ENCODE measurements at places on chromosomes 4 and X. TPM values are rescaled to one million over a fixed set of nuclear protein-coding genes. Genes with fewer than 3 reads are reported as not detected.

The NSD2 gene
- 64.0 TPM for total RNA-seq

The TCEAL3 gene
- 17.7 TPM for total RNA-seq

The TBC1D9 gene
- total RNA-seq = 33.4 TPM

The ADAM29 gene
- not detected for total RNA-seq

The DNAJB14 gene
- total RNA-seq = 26.5 TPM

The RHOXF2B gene
- not detected for total RNA-seq

The SLC6A8 gene
- 8.9 TPM for total RNA-seq

The UCP1 gene
- total RNA-seq = not detected

The ZBED1 gene
- 43.3 TPM for total RNA-seq

The AREG gene
- total RNA-seq = 0.29 TPM

The RHOH gene
- not detected for total RNA-seq

The TMPRSS11D gene
- under 0.01 TPM for total RNA-seq

The RNF128 gene
- 7.4 TPM for total RNA-seq

The HTT gene
- total RNA-seq = 44.8 TPM

The TMEM128 gene
- total RNA-seq = 24.6 TPM

The MAMLD1 gene
- total RNA-seq = 1.3 TPM

The GLRA3 gene
- not detected for total RNA-seq

The LONRF3 gene
- 0.33 TPM for total RNA-seq

The RASGEF1B gene
- total RNA-seq = under 0.01 TPM

The RELL1 gene
- total RNA-seq = 58.9 TPM

The CNGA1 gene
- total RNA-seq = not detected

The CLDN34 gene
- total RNA-seq = not detected

The KCNIP4 gene
- total RNA-seq = not detected

The PSAPL1 gene
- not detected for total RNA-seq

The PRDX4 gene
- 219 TPM for total RNA-seq

The BANK1 gene
- total RNA-seq = 0.44 TPM

The DCHS2 gene
- total RNA-seq = not detected

The POU3F4 gene
- total RNA-seq = not detected

The SPATA18 gene
- total RNA-seq = 44.8 TPM

The MAGEA4 gene
- not detected for total RNA-seq

The FHIP1A gene
- total RNA-seq = 0.29 TPM

The IRS4 gene
- not detected for total RNA-seq

The EMCN gene
- 0.29 TPM for total RNA-seq

The ADH1C gene
- 5.5 TPM for total RNA-seq

The HERC6 gene
- total RNA-seq = 8.7 TPM

The TMEM31 gene
- total RNA-seq = not detected

The IL3RA gene
- not detected for total RNA-seq

The ADGRG2 gene
- 0.17 TPM for total RNA-seq

The PABPC5 gene
- 2.9 TPM for total RNA-seq

The CCDC110 gene
- 2.5 TPM for total RNA-seq

The SPANXB1 gene
- not detected for total RNA-seq

The CASK gene
- 37.5 TPM for total RNA-seq

Measured in smooth muscle cell of trachea (primary cell).